ENCODE measurements at places on chromosomes 3 and 15.
A peak's percentile ranks its signal among the peaks of the same experiment; 100 is the strongest.

DNA sequence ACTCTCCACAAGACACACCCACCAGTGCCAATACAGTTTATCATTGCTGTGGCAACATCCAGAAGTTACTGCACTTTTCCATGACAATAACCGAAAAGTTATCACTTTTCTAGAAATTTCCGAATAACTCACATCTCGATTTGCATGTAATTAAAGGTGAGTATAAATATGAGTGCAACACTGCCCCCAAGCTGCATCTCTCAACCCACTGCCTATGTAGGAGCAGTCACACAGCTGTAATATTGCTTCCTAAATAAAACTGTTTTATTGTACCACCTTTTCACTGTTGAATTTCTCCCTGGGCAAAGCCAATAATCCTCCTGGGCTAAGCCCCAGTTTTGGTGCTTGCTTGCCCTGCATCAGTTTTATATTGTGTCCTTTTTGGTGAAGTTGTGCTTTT lies 601.0 kb upstream of the EPHA6 start:
- no peaks in the 10 kb centered on the region for H3K4me1 ChIP-seq
- no peaks in the 10 kb centered on the region for H3K36me3 ChIP-seq
- no peak overlapping the region for H3K4me3 ChIP-seq
- no peak overlapping the region for H3K27ac ChIP-seq
- no peak for DNase-seq
- no peaks in the 10 kb centered on the region for H3K27me3 ChIP-seq

GRCh38 chr15:64182859-64183370 lies 20.1 kb upstream of the PPIB start:
- H3K27ac ChIP-seq: no peak overlapping the region
- H3K4me3 ChIP-seq: no peak overlapping the region
- peaks cover 17% of the 10 kb centered on the region for H3K36me3 ChIP-seq
- H3K27me3 ChIP-seq: no peaks in the 10 kb centered on the region

- DNase-seq: no peak
- H3K4me3 ChIP-seq: no peak overlapping the region
- H3K4me1 ChIP-seq: no peaks in the 10 kb centered on the region
- H3K27me3 ChIP-seq: peaks cover 1% of the 10 kb centered on the region
- H3K27ac ChIP-seq: no peak overlapping the region
Measured at GRCh38 chr15:72421484-72421883, 23.4 kb downstream of the TMEM202 start.

GRCh38 chr3:105518806-105519418 lies 152.2 kb downstream of the ALCAM start:
- no peaks in the 10 kb centered on the region for H3K36me3 ChIP-seq
- no peaks in the 10 kb centered on the region for H3K4me1 ChIP-seq
- H3K4me3 ChIP-seq: no peak overlapping the region
- peak; percentile 20 for DNase-seq

GRCh38 chr3:190031887-190032752 lies 88.6 kb downstream of the P3H2 start:
- peak overlapping the region; percentile 74 for H3K27ac ChIP-seq
- no peak overlapping the region for H3K4me3 ChIP-seq
- DNase-seq: no peak

DNA sequence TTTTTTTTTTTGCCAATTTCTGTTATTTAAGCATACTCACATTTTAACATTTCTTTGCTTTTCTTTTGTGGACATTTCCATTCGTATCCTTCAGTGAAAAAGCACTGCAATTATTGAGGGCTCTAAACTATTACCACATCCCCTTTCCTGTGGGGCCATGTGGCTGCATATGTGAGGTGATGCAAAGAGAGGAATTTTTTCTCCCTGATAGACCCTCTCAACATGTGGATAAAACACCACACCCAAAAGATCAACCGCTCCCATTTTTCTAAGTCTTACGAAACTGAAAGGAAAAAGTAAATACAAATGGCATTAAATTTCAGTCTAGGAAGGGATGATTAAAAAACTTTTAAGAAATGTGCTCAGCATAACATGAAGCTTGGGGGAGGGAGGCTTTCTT lies 68.8 kb downstream of the DNAJC13 start:
- no peaks in the 10 kb centered on the region for H3K27me3 ChIP-seq
- no peak overlapping the region for H3K27ac ChIP-seq
- no peak overlapping the region for H3K4me3 ChIP-seq

DNA sequence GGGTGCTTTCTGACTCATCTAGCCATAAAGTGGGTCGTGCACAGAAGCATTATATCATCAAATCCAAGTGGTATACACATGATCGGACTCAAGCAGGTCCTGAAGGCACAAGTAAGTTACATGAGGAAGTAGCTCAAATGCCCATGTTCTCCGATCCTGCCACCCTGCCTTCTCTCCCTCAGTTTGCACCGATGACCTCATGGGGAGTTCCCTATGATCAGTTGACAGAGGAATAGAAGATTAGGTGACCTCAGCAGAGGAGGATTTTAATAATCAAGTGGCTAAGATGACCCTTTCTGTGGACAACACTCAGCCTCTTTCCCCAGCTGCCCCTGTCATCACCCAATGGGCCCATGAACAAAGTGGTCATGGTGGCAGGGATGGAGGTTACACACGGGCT lies 149.5 kb downstream of the TBC1D5 start:
- peak overlapping the region; percentile 56 for H3K4me3 ChIP-seq
- H3K27me3 ChIP-seq: no peaks in the 10 kb centered on the region
- H3K27ac ChIP-seq: no peak overlapping the region
- peaks cover 3% of the 10 kb centered on the region for H3K4me1 ChIP-seq
- no peak for DNase-seq

GRCh38 chr15:27702581-27702980 lies 396.5 kb downstream of the OCA2 start:
- peaks cover 1% of the 10 kb centered on the region for H3K27me3 ChIP-seq
- H3K27ac ChIP-seq: no peak overlapping the region
- H3K4me3 ChIP-seq: no peak overlapping the region
- H3K36me3 ChIP-seq: no peaks in the 10 kb centered on the region

DNA sequence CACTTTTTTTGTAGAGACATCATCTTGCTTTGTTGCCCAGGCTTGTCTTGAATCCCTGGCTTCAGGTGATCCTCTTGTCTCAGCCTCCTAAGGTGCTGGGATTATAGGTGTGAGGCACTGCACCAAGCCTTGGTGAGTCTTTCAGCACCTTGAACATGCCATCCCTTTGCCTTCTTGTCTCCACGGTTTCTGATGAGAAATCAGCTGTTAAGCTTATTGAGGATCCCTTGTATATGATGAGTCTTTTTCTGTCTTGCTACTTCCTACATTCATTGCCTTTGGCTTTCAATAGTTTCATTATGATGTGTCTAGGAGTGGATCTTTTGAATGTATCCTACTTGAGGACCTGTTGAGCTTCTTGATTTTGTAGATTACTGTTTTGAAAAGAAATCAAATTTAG lies 35.9 kb upstream of the TMCC1 start:
- no peak overlapping the region for H3K27ac ChIP-seq
- DNase-seq: no peak
- peaks cover 5% of the 10 kb centered on the region for H3K36me3 ChIP-seq

GRCh38 chr3:57624801-57625200 lies 27.7 kb upstream of the ARF4 start:
- H3K27ac ChIP-seq: no peak overlapping the region
- H3K4me3 ChIP-seq: no peak overlapping the region
- no peaks in the 10 kb centered on the region for H3K4me1 ChIP-seq

DNA sequence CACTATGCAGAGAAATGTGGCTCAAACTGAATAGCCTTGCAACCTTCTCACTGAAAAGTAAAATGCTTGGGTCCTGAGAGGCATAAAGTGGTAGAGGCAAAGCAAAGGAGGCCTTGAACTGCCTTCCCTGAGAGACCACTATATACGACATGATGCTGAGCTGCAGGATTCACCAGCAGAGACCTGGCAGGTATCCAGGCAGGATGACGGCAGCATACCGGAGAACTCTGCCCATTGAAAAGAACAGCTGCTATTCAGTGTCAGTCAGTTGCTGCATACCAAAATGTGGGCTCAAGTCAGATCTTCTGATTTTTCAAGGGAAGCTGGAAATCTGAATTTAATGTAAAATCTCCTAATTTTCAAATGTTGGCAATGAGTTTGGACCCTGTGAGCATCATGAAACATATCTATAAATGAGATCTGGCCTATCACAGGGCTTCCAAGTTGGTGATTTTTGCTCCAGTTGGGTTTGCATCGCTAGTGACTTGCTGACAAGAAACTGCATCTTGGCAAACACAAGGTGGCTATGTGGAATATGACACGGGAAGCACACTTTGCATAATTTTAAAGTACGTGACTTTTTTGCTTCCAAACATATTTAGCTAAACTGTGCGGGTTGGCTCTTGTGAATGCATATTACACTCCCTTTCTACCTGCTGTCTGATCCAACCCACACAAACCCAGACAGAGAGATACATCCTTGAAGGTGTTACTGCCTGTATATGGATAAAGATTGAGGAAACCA lies 529.0 kb downstream of the AGBL1 start:
- H3K27ac ChIP-seq: no peak overlapping the region
- peaks cover 4% of the 10 kb centered on the region for H3K4me1 ChIP-seq
- H3K36me3 ChIP-seq: no peaks in the 10 kb centered on the region
- no peaks in the 10 kb centered on the region for H3K27me3 ChIP-seq

DNA sequence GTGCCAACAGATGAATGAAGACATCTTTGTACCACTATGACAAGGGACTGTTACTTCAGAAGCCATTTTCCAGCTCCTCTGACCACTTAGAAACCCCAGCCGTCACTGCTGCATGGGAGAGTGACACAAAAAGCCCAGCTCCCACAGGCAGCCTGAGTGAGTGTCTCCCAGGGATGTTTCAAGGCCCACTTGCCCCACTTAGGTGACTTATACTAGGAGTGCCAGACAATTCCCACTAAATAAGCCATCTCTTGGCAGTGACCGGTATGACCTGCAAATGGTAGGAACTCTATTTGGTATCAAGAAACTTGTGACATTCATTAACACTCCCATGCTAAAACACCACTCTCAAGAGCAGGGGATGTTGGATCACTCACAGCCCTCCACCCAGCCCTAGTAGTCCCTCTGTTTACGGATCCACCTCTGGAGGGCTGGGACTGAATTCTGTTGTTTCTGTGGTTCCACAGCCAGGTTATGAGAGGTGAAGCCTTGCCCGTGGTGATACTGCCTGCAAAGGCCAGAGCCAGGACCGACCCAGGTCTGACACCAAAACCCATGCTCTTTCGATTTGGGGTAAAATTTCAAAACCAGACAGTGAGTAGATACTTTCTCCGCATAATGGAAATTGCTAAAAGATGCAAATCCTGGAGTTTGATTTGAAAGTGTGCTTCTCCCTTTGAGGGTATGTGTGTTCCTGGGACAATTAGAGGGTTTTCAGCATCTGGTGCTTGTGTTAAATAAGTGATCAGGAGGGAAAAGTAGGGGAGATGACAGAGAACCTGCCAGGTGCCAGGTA lies 14.5 kb downstream of the RBP1 start:
- peaks cover 11% of the 10 kb centered on the region for H3K36me3 ChIP-seq
- H3K4me3 ChIP-seq: no peak overlapping the region
- H3K27ac ChIP-seq: no peak overlapping the region
- DNase-seq: no peak
- no peaks in the 10 kb centered on the region for H3K27me3 ChIP-seq

DNA sequence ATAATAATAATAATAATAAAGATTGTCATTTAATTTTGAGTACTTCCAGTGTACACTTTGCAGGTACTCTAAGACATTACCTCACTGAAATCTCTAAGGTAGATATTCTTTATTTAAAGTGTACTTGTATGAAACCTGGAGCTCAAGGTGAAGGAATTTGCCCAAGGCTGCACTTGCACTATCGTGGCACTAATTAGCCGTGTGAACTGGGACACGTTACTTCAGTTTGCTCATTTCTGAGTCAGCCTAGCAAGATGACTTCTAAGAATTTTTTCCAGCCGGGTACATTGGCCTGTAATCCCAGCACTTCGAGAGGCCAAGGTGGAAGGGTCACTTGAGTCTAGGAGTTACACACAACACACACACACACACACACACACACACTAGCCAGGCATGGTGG lies 33.5 kb downstream of the MLH1 start:
- H3K27me3 ChIP-seq: no peaks in the 10 kb centered on the region
- no peaks in the 10 kb centered on the region for H3K4me1 ChIP-seq
- H3K4me3 ChIP-seq: no peak overlapping the region
- no peak for DNase-seq
- H3K27ac ChIP-seq: no peak overlapping the region

- no peak overlapping the region for H3K27ac ChIP-seq
- no peaks in the 10 kb centered on the region for H3K36me3 ChIP-seq
- H3K27me3 ChIP-seq: no peaks in the 10 kb centered on the region
Measured at GRCh38 chr3:131033480-131034080, 6.9 kb downstream of the NEK11 start.

- H3K27ac ChIP-seq: no peak overlapping the region
- H3K27me3 ChIP-seq: peaks cover 2% of the 10 kb centered on the region
- no peak overlapping the region for H3K4me3 ChIP-seq
- peaks cover 4% of the 10 kb centered on the region for H3K36me3 ChIP-seq
Measured at GRCh38 chr3:90069748-90070147, 962.3 kb downstream of the EPHA3 start.

- no peak overlapping the region for H3K27ac ChIP-seq
- no peak for DNase-seq
- H3K4me3 ChIP-seq: no peak overlapping the region
- no peaks in the 10 kb centered on the region for H3K27me3 ChIP-seq
- H3K4me1 ChIP-seq: peaks cover 2% of the 10 kb centered on the region
Measured at GRCh38 chr3:100880845-100881244, 112.4 kb downstream of the ABI3BP start.

DNA sequence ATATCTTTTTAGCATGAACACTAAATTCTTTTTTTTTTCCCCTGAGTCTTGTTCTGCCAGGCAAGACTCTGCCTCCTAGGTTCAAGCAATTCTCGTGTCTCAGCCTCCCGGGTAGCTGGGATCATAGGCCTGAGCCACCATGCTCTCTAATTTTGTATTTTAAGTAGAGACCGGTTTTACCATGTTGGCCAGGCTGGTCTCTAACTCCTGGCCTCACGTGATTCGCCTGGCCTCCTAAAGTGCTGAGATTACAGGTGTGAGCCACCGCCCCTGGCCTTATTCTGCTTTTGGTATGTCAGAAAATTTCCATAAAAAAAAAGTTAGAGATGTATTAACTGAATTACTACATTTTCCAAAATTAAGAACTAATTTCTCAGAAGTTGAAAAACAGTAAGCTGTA lies 14.3 kb downstream of the RAB11A start:
- no peak overlapping the region for H3K27ac ChIP-seq
- H3K36me3 ChIP-seq: peaks cover 25% of the 10 kb centered on the region
- H3K4me3 ChIP-seq: no peak overlapping the region
- H3K27me3 ChIP-seq: no peaks in the 10 kb centered on the region
- peaks cover 18% of the 10 kb centered on the region for H3K4me1 ChIP-seq
- DNase-seq: no peak

GRCh38 chr15:53013329-53013728 lies 223.2 kb upstream of the ONECUT1 start:
- H3K4me1 ChIP-seq: no peaks in the 10 kb centered on the region
- H3K36me3 ChIP-seq: no peaks in the 10 kb centered on the region
- no peak overlapping the region for H3K4me3 ChIP-seq
- DNase-seq: no peak
- H3K27me3 ChIP-seq: no peaks in the 10 kb centered on the region
- H3K27ac ChIP-seq: no peak overlapping the region

GRCh38 chr15:29054171-29055045 lies 168.6 kb downstream of the APBA2 start:
- H3K4me3 ChIP-seq: no peak overlapping the region
- peaks cover 28% of the 10 kb centered on the region for H3K36me3 ChIP-seq
- peaks cover 8% of the 10 kb centered on the region for H3K27me3 ChIP-seq
- no peaks in the 10 kb centered on the region for H3K4me1 ChIP-seq
- H3K27ac ChIP-seq: no peak overlapping the region

Data from endothelial cell (in vitro differentiated cells).